NCI-H526 (cell line): ENCODE measurements at places on chromosomes 4 and X.

GRCh38 chrX:138018145-138018799 lies 452.3 kb downstream of the ZIC3 start:
- no peak for DNase-seq

DNA sequence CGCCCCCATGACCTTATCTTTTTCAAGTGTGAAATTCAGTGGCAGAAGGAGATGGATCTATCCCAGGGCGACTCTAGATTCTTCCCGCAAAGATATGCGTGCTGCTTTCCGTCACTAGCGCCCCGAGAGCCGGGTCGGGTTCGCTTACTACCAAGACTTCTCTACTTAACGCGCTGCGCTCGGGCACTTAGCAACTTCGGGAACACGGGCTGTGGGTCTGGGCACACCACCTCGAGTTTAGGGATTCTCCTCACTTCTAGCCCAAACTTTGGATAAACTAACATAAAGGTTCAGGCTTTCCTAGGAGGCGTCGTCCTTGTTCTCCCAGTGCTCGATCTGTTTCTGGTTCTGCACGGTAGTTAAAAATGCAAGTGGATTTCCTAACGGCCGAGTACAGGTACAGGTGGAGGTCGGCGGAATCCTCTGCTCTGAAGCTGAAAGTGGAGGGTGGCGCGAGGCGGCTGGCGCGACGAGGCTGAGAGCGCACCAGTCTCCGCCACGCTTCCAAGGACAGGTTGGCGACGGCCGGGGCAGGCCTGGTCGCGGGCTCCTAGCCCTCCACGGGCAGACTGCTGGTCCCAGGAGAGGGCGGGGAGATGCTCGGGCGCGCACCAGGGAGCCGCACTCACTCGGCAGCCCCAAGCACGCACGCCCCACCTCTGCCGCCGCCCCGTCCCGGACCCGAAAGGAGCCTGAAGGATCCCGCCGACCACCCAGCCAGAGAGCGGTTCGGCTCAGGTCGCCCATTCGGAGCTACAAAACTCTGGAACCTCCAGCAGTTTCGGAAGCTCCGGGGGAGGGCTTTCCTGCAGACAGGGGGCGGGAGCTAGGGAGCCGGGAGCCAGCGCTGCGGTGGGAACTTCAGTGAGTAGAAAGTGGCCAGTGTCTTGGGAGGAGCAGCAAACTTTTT lies 100.8 kb upstream of the TENM3 start:
- DNase-seq: no peak

DNA sequence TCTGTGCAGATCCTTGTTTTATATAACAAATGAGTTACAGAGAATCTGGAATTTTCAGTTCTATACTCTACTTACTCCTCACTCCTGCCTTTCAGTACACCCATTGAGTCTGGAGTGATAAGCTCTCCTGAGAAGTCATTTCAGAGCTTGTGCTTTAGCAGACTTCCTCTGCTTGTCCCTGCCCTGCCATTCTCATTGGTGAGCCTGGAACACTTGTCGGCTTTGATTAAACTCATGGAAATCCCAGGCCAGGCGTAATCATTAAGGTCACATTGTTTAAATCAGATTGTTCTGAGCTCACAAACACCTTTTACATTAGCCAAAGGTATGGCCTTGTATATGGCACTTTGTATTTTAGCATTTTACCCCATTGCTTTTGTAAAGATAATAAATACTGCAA lies 102.7 kb downstream of the CNKSR2 start:
- DNase-seq: no peak

- no peak for DNase-seq
These were observed 21.4 kb upstream of the IL15 start for GRCh38 chr4:141614878-141615586.

DNA sequence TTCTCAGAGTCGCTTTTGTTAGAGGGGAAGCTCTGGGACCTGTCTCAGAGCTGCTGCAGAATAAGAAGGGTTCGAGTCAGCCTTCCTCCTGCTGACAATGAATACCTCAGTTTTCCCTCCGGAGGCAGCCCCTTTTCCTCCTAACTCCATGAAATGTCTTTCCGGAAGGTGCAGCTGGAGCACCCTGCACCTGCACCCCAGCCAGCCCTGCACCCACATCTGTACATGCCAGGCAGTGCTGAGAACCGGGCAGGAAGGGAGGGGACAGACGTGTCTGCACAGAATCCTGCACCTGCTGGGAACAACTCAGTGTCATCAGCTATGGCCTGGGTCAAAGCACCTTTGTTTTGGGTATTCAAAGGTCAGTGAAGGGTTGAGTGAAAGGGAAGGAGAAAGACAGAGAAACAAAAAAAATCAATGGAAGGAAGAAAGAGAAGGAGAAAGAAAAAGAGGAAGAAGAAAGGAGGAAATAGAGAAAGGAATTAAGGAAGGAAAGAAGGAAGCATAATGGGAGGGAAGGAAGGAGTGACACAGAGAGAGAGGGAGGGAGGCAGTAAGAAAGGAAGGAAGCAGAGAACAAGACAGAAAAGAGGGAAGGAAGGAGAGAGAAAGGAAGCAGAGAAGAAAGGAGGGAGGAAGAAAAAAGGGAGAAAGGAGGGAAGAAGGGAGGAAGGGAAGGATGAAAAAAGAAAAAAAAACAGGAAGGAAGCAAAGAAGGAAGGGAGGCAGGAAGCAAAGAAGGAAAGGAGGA lies 273.7 kb downstream of the DHRSX start:
- no peak for DNase-seq

DNA sequence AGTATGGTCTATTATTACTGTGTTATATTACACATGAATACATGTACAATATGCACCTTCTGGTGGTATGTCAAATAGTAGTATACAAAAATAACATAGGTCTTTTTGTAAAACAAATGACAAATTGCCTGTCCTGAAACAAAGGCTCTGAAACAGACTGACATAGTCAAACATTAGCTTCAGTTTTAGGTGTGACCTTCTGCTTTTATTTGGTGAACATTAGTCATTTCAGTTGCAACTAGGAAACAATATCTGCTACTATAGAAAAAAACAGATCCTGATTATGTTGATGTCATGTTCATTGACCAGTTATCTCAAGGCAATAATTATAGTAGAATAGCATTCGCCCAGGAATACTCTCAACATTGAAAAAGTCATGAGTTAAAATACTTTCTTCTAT lies 123.0 kb downstream of the CHRNA9 start:
- DNase-seq: no peak

- DNase-seq: no peak
These were observed 137.5 kb downstream of the BCOR start for GRCh38 chrX:39960219-39960618.

- no peak for DNase-seq
These were observed 38.7 kb downstream of the SLC4A4 start for GRCh38 chr4:71377561-71377960.

- DNase-seq: no peak
These were observed 29.3 kb downstream of the CXorf58 start for GRCh38 chrX:23937100-23937499.

- DNase-seq: no peak
These were observed 8.0 kb downstream of the APLN start for GRCh38 chrX:129646566-129647417.

DNA sequence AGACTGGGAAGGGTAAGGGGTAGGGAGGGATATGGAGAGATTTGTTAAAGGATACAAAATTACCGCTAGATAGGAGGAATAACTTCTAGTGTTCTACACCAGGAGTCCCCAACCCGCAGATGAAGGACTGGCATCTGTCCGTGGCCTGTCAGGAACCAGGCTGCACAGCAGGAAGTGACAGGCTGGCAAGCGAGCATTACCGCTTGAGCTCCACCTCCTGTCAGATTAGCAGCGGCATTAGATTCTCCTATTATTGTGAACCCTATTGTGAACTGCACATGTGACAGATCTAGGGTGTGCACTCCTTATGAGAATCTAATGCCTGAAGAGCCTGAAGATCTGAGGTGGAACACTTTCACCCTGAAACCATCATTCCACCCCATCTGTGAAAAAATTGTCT lies 27.9 kb upstream of the BBS7 start:
- DNase-seq: peak; percentile 2

GRCh38 chrX:121103381-121103780 lies 56.0 kb downstream of the GLUD2 start:
- DNase-seq: no peak

- no peak for DNase-seq
These were observed 167.4 kb upstream of the FAM47A start for GRCh38 chrX:34299451-34299967.

DNA sequence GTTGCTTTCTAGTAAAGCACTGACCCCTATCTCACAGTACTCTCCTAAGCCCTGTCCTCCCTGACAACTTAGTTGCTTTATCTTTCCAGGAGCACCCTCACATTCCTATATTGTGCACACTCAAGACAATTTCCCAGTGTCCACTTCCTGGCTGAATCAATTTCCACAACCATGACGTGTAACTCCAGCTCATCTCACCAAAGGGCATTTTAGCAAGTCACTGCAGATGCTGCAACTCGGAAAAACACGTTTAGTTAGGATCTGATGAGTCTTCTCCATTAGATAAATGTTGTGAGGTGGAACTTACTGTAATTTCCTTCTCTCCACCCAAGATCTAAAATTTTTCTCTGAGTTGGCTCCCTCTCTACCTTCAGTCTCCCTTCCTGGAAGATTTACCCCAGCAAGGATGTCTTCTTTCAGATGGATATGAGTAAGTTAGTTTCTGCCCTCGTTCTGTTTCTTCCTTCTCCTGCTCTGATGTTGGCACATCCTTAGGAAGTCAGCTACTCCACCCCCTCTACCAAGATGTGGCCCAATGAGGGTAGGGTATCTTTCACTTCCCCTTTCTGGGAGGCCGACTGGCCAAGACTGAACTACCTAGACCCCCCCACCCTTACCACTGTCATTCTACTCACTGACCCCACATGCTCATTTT lies 28.8 kb upstream of the IL13RA1 start:
- no peak for DNase-seq

DNA sequence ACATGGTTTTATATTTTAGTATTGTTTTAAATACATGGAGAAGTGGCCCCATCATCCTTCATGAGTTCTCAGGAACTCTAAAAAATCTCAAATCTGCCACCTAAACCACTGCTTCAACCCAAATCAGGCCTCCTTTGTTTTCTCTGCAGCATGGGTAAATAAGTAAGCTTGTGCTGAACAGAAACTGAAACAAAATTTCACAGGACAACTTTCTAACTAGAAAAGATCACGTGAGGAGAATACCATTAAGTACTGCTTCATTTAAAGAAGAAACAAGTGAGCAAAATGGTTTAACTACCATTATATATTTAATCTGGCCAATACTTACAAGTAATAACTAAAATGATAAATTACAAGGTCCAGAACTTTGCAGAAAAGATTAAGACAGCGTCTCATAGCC lies 2.5 kb downstream of the ARAP2 start:
- no peak for DNase-seq
